ENCODE measurements at places on chromosomes 12 and 14.

DNA sequence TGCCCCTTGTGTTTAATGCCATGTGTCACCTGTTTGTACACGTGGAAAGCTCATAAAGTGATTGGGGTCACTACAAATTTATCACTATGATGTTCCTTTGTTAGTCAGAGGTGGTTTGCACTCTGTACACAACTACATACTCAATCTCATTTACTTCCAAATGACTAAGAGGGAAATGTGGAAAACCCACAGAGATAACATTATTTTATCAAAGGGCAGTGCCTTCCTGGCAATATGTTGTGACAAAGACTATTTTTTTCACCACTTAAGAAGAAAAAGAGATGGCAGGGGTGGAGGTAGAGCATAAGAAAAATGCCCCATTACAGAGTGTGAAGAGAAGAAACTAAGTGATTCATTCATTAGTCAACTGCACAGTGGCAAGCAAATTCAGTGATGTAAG lies 1064.1 kb upstream of the FLRT2 start:
- DNase-seq = no peak

DNA sequence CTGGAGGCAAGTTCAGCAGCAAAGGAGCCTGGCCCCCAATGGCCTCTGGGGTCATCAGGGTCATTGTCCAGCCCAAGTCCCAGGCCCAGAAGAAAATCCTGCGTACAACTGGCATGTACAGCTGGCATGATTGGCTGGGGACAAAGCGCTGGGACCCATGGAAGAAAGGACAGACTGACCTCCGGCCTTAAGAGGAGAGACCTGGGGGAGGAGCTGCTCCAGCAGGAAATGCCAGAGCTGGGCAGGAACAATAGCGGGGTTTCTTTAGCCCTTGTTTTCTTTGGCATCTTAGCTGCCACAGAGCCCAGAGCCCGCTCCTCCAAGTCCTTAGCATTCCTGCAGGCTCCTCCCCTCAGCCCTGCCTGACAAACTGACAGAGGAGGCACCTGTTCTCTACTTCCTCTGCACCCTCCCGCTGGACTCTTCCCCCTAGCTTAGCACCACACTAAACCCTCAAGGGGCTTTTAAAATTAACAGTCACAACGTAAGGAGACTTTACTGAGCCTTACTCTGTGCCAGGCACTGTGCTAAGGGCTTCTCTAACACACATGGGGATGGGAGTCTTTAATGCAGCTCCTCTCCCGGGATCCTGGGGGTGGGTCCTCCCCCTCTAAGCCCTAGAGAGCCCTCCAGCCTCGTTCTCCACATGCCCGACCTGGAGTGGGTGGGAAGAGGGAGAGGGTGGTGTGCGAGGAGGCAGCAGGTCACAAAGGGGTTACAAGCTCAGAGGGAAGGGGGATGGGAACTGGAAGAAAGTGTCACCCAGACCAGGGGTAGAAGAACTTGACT lies 1.8 kb upstream of the AQP5 start:
- DNase-seq = no peak

DNA sequence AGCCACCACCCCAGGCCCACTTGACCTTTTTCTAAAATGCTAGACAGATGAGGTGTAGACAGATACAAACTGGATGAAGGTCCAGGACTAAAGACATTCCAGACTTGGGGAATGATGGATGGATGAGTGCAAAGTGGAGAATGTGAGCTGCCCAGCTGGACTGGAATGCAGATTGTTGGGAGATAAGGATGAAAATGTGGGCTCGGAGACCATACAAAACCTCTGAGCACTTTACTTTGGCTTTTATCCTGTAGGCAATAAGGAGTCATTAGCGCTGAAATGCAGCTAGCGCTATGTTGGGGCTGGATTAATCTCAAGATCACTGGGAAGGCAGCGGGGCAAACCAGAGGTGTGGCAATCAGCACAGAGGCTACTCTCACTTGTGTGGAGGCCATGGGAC lies 64.7 kb upstream of the GNPNAT1 start:
- DNase-seq = no peak

DNA sequence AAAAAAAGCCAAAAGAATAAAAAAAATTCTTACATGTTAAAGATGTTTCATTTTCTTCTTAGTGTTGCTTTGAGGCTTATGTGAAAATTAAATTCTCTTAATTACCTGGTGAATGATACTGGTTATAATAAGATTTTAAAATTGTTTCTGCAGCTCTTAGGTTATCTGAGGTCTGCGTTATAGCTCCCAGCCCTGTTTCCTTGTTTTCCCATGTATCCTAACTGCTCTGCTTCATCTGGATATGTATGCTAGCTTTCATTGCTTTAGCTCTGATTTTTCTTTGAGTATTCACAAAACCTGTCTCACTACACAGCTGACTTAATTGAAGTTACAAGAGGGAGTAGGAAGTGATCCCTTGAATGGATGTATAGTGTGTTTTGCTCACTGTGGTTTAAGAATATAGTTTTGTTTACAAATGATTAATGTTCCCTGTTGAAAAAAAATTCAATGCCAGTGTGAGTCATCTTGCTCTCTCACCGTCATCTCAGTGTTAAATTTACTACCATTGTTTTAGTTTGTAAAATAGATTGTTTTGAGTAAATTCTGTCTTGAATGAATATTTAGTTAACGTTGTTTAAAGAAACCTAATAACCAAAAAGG lies 26.8 kb downstream of the CPSF6 start:
- DNase-seq = no peak

DNA sequence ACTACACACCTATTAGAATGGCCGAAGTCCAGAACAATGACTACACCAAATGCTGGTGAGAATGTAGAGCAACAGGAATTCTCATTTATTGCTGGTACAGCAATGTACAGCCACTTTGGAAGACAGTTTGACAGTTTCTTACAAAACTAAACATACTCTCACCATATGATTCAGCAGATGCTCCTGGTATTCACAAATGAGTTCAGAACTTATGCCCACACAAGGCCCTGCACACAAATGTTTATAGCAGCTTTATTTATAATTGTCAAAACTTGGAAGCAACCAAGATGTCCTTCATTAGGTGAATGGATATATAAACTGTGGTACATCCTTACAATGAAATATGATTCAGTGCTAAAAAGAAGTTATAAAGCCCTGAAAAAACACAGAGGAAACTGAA lies 38.3 kb downstream of the PTHLH start:
- no peak for DNase-seq

DNA sequence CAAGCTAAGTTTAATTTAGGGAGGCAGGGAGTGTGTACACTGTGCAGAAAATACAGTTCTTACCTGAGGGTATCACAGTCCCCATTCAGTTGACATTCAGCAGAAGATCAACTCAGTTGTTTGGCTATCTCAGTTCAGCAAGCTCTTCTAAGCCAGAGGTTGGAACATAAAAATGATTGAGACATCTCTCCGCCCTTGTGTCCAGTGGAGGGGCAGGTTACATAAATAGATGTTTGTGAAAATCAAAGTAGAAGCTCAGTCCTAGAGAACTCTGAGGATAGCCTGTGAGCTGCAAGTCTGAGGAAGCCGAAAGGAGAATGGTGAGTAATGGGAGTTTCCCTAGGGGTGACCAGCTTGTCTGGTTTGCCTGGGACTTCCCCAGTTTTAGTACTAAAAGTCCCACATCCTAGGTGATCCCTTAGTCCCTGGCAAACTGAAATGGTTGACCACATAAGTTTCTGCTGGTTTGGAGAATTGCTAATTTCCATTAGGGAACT lies 251.4 kb upstream of the ATP2B1 start:
- DNase-seq = peak; percentile 55

GRCh38 chr14:99733211-99733539 lies 49.1 kb downstream of the CYP46A1 start:
- no peak for DNase-seq

DNA sequence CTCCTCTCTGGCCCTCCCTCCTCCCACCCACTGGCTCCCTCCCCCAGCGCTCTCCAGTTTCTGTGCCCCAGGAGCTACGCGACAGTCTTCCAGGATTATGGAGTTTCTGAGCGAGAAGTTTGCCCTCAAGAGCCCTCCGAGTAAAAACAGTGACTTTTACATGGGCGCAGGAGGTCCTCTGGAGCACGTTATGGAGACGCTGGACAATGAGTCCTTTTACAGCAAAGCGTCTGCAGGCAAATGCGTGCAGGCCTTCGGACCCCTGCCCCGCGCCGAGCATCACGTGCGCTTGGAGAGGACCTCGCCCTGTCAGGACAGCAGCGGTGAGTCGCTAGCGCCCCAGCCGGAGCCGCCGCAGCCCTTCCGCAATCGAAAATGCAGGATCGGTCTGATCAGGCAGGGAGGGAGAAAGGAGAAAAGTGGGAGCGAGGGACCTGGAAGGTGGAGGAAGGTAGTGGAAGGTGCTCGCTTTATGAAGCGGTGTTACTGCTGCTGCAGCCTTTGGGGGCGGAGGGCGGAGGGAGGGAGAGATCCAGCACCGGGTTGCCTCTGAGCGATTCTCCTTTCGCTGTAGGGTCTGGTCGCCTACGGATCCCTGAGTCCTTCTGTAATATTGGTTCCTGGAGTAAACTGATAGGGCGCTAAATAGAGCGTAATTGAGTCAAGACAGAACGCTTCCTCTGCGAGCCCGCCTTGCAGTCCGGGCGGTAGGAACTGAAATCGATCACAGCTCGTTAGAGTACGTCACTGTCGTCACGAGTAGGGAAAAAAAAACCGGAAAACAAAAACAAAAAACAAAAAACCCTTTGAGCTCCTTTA lies at the start of gene ALX1:
Gene ALX1, plus strand, starts transcription at position 56 of the 819 bp plus-strand sequence. Its CDS starts 42 bp downstream, at position 98.
- no peak for DNase-seq

DNA sequence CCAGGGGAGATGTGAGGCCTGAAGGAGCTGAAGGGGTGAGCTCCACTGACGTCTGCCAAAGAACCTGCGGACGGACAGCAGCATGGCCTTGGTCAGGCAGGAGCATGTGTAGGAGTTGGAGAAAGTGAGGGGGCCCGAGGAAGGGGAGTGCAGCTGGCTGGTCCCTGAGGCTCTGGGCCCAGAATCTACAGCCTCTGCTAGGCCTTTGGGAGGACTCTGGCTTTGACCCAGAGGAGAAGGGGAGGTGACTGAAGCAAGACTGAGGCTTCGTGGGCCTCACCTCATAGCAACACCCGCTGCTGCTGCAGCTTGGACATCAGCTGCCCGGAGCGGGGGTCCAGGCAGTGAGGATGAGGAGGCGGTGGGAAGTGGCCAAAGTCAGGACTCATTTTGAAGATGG lies 216.6 kb upstream of the FKBP4 start:
- no peak for DNase-seq

GRCh38 chr12:1598757-1599156 lies 4.4 kb upstream of the FBXL14 start:
- no peak for DNase-seq

DNA sequence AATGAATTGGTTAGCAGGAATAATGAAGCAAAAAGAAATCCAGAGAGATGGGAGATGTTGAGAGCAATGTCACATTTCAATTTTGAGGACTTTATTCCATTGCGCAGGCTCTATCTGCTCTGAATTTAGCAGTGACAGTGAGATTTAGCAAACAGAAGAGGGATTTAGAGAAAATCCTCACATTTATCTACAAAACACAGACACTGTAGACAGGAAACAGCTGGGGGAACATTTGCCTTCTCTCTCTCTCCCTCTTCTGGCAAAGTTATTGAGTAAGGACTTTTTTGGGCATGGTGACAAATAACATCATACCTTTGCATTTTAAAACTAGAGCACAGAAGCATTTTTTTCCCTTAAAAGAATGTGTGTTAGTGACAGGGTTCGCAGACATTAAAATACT lies at the start of gene IGF1:
Gene IGF1, minus strand, starts transcription at position 158 of the 400 bp plus-strand sequence. CDS start 182 bp downstream, outside the sequence.
- DNase-seq = no peak

GRCh38 chr12:52181746-52182145 lies 10.1 kb downstream of the KRT80 start:
- no peak for DNase-seq

DNA sequence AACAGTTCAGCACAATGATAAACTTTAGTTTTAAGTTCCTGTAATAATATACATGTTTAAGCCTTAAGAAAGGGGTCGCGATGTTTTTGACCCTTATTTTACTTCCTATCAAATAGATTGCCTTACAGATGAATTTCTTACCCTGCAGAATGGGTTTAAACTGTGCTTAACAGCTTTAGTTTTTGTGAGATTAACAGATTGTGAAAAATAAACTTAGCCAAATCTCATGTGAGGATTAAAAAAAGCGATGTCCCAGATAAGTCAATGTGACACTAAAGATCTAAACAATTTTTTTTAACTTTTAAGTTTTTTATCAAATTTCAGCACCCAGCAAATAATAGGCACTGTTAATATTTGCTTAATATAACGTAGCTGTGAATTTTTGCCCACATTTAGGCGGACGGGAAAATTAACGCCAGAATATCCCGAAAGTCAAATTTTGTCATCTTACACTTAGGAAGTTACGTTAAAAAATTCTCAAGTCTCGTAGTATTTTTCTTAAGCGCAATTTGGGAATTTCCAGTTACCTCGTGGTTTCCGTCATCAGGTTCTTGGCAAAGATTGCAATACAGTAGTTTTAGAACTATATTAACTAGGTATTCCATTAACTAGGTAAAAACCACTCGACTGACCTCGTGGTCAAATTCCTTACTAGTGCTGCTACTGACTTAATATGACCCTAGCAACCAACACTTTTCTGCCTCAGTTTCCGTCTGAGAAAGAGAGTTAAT lies 1.2 kb downstream of the HNRNPC start:
- peak; percentile 68 for DNase-seq

DNA sequence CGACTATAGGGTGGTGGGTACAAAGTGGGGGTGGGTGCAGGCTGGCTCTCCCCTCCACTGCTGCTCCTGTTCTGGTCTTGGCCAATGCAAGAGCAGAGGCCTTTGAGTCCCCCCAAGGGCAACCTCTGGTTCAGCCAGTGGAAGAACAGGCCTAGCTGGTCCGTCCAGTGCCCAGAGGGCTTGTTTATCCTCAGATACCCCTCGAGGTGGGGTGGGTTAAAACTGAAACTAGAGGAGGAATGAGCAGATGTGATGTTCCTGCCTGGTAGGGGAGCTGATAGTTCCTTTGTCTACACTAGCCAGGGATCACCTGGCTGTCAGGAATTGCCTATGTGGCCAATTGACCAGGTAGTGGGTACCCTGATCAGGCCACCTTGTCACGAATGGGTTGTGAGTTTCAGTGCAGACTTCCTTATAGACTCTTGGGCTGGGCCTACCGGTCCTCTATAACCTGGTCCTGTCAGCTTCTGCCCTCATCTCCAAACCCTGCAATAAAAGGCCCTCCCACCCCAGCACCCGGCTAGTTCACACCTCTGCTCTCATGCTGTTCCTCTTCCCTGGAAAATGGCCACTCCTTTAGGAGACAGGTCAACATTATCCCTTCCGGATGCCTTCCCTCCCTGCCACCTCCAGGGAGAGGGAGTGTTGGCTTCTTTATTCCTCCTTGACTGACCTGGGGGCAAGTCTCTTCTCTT lies 10.7 kb upstream of the HSP90AA1 start:
- no peak for DNase-seq

GRCh38 chr12:72570601-72571000 lies 298.4 kb downstream of the TRHDE start:
- DNase-seq = no peak
